ENCODE measurements at places on chromosomes 2 and 18. TPM values are rescaled to one million over a fixed set of nuclear protein-coding genes. Genes with fewer than 3 reads are reported as not detected.

DNA sequence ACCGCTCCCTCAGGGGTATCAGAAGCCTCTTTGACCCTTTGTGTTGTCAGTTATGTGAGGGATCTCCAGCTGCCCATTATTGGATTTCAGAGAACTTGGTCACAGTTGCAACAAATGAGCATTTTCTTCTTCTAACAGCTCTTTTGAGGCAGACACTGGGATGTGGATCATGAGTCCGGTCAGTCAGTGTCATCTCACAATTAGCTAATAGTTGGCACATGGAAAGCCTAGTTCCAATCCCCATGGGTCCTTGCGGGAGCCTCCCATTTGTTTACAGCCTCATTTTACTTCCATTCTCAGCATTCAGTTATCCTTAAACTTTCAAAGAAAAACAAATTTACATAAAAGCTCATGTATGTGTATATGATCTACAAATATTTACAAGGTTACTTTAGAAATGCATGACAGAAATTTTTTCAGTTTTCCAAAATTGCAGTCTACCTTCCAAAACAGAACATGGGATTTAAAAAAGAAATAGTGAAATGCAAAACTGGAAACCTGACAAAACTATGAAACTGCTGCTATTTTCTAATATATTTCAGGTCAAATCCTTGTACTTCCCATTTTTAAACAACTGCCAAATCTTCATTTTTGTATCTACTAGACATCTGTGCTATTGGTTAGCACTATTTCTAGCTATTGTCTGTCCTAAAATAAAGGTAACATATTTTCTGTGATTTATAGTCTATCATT is 547.1 kb upstream of the ZEB2 start:
- no peak overlapping the region for H3K27ac ChIP-seq
- H3K4me3 ChIP-seq = no peak overlapping the region
- no peaks in the 10 kb centered on the region for H3K36me3 ChIP-seq
- no peaks in the 10 kb centered on the region for H3K27me3 ChIP-seq
- no peak for DNase-seq

DNA sequence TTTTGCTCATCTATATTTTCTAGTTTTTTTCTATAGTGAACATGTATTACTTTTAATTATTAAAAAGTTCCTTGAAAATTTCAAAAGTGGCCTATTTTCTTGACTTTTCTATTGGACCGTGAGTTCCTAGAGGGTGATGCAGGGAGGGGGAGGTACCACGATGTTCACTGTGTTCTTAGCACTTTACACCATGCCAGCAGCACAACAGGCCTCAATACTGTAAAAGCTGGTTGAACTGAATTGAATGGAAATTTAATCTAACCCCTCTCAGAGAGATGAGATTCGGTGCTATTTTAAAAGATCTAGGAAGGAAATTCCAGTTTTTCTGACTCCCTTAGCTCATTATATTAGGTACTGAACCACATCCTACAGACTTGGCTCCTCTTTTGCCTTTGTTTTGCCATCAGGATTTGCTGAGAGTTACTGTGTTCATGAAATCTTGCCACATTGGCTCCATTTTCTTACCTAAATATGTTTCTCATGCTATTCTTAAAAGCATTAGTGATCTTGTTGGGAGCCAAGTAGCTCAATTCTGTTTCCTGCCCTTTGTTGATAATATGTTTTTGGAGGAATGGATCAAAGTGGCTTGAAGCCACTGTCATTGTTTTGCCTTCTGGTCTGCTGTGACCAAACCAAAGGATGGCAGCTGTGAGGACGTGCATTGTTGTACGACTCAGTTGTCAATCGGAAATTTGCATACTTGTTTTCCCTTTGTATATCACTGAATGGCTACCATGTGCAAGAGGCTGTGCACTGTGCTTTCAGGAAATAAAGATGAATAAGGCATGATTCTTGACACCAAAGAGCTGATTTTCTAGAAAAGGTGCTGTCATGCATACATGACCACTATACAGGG is 25.3 kb downstream of the MYO1B start:
- H3K27me3 ChIP-seq = no peaks in the 10 kb centered on the region
- no peaks in the 10 kb centered on the region for H3K36me3 ChIP-seq
- peaks cover 9% of the 10 kb centered on the region for H3K4me1 ChIP-seq
- DNase-seq = no peak
- no peak overlapping the region for H3K27ac ChIP-seq

- H3K27ac ChIP-seq = no peak overlapping the region
- no peaks in the 10 kb centered on the region for H3K36me3 ChIP-seq
- no peak for DNase-seq
Measured at GRCh38 chr18:44710931-44711330, 30.2 kb downstream of the SETBP1 start.

Gene ALPI
- not detected for total RNA-seq

Gene CD226
- 6.4 TPM for total RNA-seq

- H3K4me1 ChIP-seq = no peaks in the 10 kb centered on the region
- DNase-seq = no peak
- no peaks in the 10 kb centered on the region for H3K36me3 ChIP-seq
- no peak overlapping the region for H3K4me3 ChIP-seq
Measured at GRCh38 chr2:225120186-225120585, 77.9 kb upstream of the DOCK10 start.

DNA sequence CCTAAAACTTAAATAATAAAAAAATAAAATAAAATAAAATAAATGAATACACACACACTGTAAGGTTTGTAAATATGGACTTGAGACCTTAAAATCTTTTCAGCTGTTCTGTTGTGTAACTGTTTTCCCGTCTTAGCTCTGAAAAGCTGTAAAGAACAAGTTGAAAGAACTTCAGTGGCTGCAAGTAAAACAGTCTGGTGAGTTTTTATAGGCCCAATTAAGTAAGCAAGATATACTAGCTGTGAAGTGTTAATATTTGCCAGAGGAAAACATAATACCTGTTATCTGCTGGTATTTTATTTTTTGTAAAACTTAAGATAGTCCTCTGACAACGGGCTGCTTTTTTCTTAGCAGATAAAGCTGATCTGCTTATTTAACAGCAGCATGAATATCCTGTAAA is 176.9 kb upstream of the NRP2 start:
- no peaks in the 10 kb centered on the region for H3K36me3 ChIP-seq
- H3K4me1 ChIP-seq = peaks cover 12% of the 10 kb centered on the region
- no peaks in the 10 kb centered on the region for H3K27me3 ChIP-seq
- DNase-seq = no peak
- H3K4me3 ChIP-seq = no peak overlapping the region
- H3K27ac ChIP-seq = no peak overlapping the region

- no peak overlapping the region for H3K27ac ChIP-seq
- no peak for DNase-seq
- H3K27me3 ChIP-seq = no peaks in the 10 kb centered on the region
- no peak overlapping the region for H3K4me3 ChIP-seq
- 0 out of 2 replicates have a peak, but pooled peaks cover 6% of the 10 kb centered on the region for H3K36me3 ChIP-seq
Measured at GRCh38 chr2:37268111-37268510, 36.7 kb downstream of the NDUFAF7 start.

Gene LHCGR
- not detected for total RNA-seq

GRCh38 chr2:69652206-69652605 is 8.7 kb upstream of the AAK1 start:
- no peak overlapping the region for H3K27ac ChIP-seq
- no peaks in the 10 kb centered on the region for H3K36me3 ChIP-seq
- peaks cover 16% of the 10 kb centered on the region for H3K4me1 ChIP-seq
- no peak for DNase-seq
- no peaks in the 10 kb centered on the region for H3K27me3 ChIP-seq

Gene CCL20
- not detected for total RNA-seq

Gene GAREM2
- total RNA-seq = not detected

Gene UCN
- total RNA-seq = 2.5 TPM

DNA sequence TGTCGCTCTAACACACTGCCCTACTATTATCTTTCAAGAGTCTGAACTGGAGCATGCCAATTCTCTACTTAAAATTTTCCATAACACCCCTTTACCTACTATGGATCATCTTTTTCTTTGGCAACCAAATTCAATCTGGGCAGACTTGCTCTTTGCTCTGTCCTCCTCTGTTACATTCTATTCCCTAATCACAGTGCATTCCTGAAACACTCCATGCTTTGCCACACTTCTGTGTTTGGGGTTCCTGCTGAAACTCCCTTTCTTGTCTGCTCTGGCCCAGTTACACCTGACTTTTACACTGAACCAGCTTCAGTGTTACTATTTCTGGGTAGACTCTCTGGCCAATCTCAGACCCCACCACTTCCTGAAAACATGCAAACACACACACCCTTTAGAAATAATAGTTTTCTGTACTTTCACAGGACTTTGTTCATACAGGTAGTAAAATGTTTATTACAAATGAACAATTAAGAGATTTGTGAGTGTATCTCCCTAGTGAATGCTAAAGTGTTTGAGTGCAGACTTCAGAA is 119.9 kb upstream of the DCC start:
- H3K36me3 ChIP-seq = no peaks in the 10 kb centered on the region
- no peaks in the 10 kb centered on the region for H3K27me3 ChIP-seq
- no peaks in the 10 kb centered on the region for H3K4me1 ChIP-seq

- no peaks in the 10 kb centered on the region for H3K36me3 ChIP-seq
- no peak for DNase-seq
- peak overlapping the region; percentile 74 for H3K4me3 ChIP-seq
- no peak overlapping the region for H3K27ac ChIP-seq
- H3K27me3 ChIP-seq = no peaks in the 10 kb centered on the region
Measured at GRCh38 chr2:30147196-30147714, 448 bp downstream of the YPEL5 start.

DNA sequence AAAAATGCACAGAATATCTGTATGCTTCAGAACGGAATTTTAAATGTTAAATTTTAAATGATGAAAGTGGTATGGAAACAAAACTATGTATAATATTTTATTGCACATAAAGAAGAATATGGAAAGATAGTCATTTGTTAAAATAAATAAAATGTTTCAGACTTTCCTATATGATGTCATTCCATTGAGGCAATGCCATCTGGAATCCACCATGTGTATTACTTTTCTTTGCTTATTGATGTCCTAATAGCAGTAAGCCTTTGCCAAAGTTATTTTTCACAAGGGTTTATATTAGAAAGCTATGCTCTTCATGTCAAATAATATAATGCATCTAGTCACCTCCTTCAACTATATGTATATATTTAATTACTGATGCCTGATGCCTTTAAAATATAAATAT is 601.6 kb upstream of the PKDCC start:
- no peaks in the 10 kb centered on the region for H3K4me1 ChIP-seq
- no peak for DNase-seq
- H3K4me3 ChIP-seq = no peak overlapping the region
- H3K36me3 ChIP-seq = no peaks in the 10 kb centered on the region
- no peaks in the 10 kb centered on the region for H3K27me3 ChIP-seq
- no peak overlapping the region for H3K27ac ChIP-seq

DNA sequence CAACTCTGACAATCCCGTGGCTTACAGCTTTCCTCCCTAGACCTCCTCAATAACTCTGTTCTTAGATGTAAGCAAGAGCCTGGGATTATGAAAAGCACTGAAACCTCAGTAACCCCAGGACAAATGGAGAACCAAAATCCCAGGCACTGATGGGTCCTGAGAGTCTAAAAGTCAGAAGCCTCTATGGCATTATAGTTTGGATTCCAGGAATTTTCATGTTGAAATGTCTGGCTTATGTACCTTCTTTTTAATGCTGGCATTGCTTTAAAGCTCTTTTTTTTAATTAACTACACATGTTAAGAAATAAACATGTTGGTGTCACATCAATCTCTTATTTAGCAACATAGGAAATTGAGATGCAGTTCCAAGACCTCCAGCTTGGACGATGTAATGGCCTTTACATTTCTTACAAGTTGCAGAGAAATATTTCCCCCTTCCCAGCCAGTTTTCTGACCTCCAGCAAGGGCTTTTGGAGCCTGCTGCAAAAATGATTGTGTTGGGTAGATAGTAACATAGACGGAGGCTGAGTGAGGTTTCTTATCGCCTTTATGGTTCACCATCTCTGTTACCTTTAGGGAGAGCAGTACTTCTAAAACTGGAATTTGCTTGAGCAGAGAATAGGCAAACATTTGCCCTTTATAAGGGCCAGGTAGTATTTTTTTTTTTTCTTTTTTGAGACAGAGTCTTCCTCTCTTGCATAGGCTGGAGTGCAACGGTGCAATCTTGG is 84.8 kb upstream of the RASGRP3 start:
- no peak for DNase-seq
- H3K4me3 ChIP-seq = no peak overlapping the region
- no peaks in the 10 kb centered on the region for H3K4me1 ChIP-seq
- no peaks in the 10 kb centered on the region for H3K36me3 ChIP-seq
- H3K27ac ChIP-seq = no peak overlapping the region

- no peak overlapping the region for H3K27ac ChIP-seq
- no peak overlapping the region for H3K4me3 ChIP-seq
- no peaks in the 10 kb centered on the region for H3K36me3 ChIP-seq
- H3K27me3 ChIP-seq = no peaks in the 10 kb centered on the region
- H3K4me1 ChIP-seq = no peaks in the 10 kb centered on the region
Measured at GRCh38 chr18:6917072-6917471, 187.6 kb downstream of the ARHGAP28 start.

DNA sequence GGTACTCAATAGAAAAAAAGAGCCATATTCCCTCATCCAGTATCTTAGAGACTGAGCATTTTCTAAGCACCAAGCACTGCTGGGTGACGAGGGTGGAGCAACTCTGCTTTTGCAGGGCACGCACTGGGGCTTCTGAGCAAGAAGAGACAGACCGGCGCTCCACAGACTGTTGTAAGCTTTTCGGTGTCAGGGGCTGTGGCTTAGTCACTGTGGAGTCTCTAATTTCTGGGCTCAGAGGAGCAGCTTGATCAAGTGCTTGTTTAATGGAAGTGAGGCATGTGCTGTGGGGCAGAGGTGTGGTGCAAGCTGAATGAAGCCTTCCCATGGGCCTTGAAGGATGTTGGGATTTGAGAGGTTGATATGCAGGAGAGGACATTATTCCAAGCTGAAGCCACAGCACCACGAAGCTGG is 227.1 kb downstream of the MYCN start:
- no peak overlapping the region for H3K4me3 ChIP-seq
- no peaks in the 10 kb centered on the region for H3K36me3 ChIP-seq
- H3K27me3 ChIP-seq = no peaks in the 10 kb centered on the region
- no peak overlapping the region for H3K27ac ChIP-seq
- peaks cover 5% of the 10 kb centered on the region for H3K4me1 ChIP-seq

GRCh38 chr18:58175122-58175785 is 131.2 kb downstream of the NEDD4L start:
- H3K27me3 ChIP-seq = no peaks in the 10 kb centered on the region
- no peaks in the 10 kb centered on the region for H3K4me1 ChIP-seq
- no peak overlapping the region for H3K4me3 ChIP-seq

GRCh38 chr18:35085450-35086380 is 44.5 kb downstream of the MAPRE2 start:
- H3K4me3 ChIP-seq = no peak overlapping the region
- peak overlapping the region; percentile 27 for H3K27ac ChIP-seq
- H3K27me3 ChIP-seq = no peaks in the 10 kb centered on the region

- DNase-seq = no peak
- H3K4me3 ChIP-seq = no peak overlapping the region
Measured at GRCh38 chr18:12819322-12819721, 64.7 kb downstream of the PTPN2 start.

- H3K36me3 ChIP-seq = no peaks in the 10 kb centered on the region
- no peak overlapping the region for H3K27ac ChIP-seq
- no peaks in the 10 kb centered on the region for H3K27me3 ChIP-seq
- no peaks in the 10 kb centered on the region for H3K4me1 ChIP-seq
- H3K4me3 ChIP-seq = no peak overlapping the region
- DNase-seq = no peak
Measured at GRCh38 chr2:146748046-146748445, 1096.8 kb upstream of the ACVR2A start.

- no peaks in the 10 kb centered on the region for H3K36me3 ChIP-seq
- H3K4me3 ChIP-seq = no peak within 1 kb of the TSS
- no peak for DNase-seq
- no peaks in the 10 kb centered on the region for H3K27me3 ChIP-seq
- H3K27ac ChIP-seq = no peak within 1 kb of the TSS
Measured at GRCh38 chr2:102422910-102423309, at the start of gene IL18RAP. TSS of gene IL18RAP (plus strand) at chr2:102423160. CDS start at chr2:102423278, 118 bp downstream.

- no peaks in the 10 kb centered on the region for H3K4me1 ChIP-seq
- no peak for DNase-seq
- H3K36me3 ChIP-seq = no peaks in the 10 kb centered on the region
- H3K27me3 ChIP-seq = no peaks in the 10 kb centered on the region
- H3K4me3 ChIP-seq = no peak overlapping the region
- H3K27ac ChIP-seq = no peak overlapping the region
Measured at GRCh38 chr2:157596992-157597681, 31.5 kb downstream of the ACVR1C start.
